NCI-H82 (cell line): ENCODE measurements at places on chromosomes 2 and 18.

GRCh38 chr18:26405190-26405801, 143.1 kb downstream of the KCTD1 start:
- DNase-seq: peak; percentile 70

DNA sequence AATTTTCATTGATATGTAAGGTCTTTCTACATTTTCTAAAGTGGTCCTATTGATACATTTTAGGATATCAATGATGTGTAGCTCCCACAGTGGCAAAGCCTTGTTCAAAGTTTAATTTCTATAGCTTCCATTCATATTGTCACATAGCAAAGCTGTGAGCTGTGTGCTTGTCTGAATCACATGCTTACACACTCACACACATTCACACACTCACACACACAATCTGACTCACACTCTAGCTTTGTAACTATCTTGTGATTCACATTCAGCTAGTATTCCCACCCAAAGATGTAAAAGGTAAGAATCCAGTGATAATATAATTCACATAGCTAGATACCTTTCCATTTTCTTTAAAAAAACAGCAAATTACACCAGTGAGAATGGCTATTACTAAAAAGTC, 58.7 kb downstream of the MAPRE2 start:
- DNase-seq: no peak

DNA sequence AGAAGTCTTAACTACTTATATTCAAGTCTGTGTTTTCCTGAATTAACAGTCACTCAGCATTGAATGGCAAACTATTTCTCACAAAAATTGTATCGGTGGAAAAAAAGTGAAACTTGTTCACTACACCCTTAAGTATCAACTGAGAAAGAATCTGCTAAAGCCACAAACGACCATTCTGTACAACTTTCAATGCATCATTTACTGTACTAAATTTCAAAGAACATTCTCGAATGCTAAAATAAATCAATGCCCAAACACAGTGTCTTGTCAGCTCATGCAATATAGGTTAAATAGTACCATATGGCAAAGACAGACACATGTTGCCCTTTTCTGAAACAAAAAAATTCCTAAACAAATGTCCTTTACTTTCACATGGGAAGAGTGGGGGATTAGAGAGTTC, 9.0 kb downstream of the ZNF516 start:
- DNase-seq: no peak

DNA sequence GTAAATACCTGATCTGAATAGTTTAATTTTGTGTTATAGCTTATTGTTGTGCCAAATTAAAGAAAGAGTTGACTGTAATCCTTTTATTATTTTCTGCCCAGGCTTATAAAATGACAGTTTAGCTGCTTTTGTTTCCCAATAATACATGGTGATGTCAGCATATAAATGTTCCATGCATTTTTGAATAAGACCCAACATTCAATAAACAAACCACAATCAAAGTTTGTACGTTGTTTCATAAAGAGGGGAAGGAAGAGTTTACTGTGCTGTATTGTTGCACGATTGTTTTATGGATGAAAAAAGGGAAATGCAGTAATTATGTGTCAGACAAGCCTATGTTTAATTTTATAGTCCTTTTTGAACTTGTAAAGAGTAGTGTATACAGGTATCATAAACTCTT, 177.2 kb upstream of the SCN7A start:
- DNase-seq: no peak

- peak; percentile 60 for DNase-seq
Observed at GRCh38 chr2:55961318-55961911, 37.8 kb upstream of the EFEMP1 start.

- no peak for DNase-seq
Observed at GRCh38 chr18:9694952-9695495, 13.1 kb upstream of the RAB31 start.
